ENCODE measurements at places on chromosomes 1 and 21.

- no peak for DNase-seq
Measured at GRCh38 chr1:203167026-203167912, 8.4 kb downstream of the MYBPH start.

DNA sequence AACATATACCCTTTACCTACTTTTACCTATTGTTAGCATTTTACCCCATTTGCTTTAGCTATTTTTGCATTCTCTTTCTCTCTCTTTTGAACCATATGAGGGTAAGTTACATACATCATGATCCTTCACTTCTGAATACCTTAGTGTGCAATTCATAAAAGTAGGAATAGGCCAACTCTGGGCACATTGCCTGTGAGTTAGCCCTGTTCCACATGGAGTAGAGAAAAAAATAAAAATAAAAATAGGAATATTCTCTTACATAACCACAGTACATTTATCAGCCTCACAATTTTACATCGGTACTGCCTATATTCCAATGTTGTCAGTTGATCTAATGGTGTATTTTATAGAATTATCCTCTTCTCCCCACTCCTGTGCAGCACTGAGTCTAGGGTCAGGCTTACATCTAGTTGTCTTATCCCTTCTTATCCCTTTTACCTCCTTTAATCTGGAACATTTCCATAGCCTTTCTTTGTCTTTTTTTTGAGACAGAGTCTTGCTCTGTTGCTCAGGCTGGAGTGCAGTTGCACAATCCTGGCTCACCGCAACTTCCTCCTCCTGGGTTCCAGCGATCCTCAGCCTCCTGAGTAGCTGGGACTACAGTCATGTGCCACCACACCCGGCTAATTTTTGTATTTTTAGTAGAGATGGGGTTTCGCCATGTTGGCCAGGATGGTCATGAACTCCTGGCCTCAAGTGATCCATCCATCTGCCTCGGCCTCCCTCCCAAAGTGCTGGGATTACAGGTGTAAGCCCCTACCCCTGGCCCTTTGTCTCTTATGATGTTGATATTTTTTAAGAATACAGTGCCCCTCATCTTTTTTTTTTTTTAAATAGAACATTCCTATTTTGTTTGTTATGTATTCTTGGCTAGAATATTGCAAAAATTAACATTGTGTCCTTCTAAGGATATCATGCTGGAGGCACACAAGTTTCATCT lies 11.1 kb upstream of the SLC30A1 start:
- no peak for DNase-seq

DNA sequence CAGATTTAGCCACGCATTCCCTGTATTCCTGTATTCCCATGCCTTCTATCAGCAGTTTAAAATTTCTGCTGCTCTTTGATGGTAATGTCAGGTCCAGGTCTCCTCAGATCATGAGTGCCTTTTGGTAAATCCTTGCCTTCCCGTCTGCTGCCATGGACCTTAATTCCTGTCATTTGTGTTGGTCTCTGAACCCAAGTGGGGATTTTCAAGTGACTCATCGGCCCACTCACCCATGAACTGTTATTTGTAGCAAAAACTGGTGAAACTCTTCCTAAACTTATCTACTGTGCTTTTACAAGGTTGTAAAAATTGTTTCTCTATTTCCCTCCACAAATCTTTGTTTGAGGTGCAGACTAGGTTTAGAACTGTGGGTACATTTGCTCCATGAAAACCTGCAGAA lies 47.4 kb downstream of the ACTN2 start:
- DNase-seq, result no peak

GRCh38 chr1:24157918-24158481 lies 15.1 kb upstream of the IL22RA1 start:
- peak; percentile 95 for DNase-seq

GRCh38 chr1:165841582-165842017 lies 14.2 kb downstream of the UCK2 start:
- no peak for DNase-seq

DNA sequence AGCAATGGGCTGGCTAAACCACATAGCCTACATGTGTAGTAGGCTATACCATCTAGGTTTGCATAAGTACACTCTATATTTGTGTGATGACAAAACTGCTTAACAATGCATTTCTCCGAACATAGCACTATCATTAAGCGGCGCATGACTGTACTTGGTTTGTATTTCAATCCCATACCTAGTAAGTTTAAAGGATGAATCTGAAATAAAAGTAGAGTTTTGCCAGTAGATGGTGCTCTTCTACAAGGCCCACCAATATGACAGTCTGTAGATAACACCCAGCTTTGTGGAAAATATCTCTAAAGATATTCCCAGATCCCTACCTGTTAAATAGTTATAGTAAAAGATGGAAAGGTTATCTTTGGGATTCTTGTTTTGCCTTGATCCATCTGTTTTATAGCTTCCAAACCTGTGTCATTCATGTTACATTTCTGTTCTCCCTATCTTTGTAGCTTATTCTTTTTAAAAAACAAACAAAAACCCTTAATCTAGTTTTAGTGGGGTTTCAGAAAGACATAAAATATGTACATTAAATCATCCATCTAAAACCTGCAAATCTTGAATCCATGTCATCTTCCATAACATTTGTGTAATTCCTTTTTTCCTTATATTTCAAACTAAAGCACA lies 33.9 kb upstream of the ASPM start:
- DNase-seq, result peak; percentile 58

DNA sequence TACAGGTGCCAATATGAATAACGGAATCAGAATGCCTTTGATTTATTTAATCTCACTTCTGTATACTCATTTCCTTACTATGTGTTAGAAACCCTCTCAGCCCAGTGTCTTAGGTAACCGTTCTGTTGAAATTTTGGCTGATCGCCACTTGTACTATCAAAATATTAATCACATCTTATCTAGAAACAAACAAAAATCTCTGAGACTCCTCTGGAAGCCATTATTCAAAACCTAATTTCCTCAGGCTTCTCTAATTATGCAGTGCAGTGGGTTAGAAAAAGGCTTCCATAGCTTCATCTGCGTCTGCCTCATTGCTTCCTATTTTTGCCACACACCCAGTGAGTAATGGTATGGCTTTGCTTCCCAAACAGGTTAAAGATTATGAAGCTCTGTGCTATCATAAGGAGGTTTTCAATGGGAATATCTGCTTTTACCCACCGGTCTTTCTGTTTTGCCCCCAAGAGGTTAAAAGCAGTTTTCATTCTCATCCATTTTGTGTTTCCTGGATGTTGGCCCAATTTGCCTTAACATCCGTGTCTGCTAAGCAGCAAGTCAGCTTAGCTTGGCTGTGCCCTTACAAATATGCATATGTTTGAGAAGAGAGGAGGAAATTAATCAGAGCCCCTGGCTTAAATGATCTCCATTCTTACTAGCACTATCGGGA lies 129.6 kb downstream of the RYR2 start:
- DNase-seq, result peak; percentile 78

DNA sequence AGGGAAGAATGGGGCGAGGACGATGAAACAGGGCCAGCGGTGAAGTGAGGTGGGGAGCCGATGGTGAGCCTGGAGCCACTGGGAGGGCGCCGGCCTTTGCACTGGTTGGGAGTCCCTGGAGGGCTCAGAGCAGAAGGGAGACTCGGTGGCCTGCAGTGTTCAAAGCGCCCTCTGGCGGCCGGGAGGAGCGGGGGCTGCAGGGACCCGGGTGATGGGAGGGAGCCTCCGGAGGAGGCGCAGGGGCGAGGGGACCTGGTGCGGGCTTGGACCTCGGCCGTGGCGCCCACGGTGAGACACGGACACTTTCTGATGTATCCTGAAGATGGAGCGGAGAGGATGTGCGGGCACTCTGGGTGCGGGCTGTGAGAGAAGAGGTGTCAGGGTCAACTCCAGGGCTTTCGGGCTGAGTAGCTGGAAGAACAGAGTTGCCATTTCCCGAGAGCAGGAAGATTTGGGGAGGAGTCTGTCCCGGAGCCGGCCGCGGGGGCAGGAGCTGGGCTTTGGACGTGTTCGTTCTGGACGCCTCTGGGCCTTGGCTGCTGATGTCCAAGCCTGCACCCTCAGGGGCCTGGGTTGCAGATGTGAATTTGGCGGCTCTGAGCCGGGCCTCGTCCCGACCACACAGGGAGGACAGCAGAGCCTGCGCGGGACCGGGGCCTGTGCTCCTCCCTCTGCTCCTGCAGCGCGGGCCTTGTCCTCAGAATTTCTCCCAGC lies 29.7 kb downstream of the HEYL start:
- peak; percentile 24 for DNase-seq

DNA sequence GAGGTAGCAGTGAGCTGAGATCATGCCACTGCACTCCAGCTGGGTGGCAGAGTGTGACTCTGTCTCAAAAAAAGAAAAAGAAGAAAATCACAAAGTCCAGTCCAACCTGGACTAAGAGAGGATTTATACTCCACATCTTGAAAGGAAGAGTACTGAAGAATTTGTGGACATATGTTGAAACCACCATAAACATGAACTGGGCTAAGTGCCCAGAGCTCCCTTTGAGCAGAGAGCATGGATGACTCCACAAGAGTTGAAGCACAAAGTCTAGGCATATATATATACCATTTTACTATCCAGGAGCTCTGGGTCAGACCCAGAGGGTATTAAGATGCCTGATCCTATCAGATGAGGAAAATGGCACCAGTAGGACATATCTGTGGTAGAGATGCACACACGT lies 86.6 kb downstream of the OMA1 start:
- no peak for DNase-seq

- no peak for DNase-seq
Measured at GRCh38 chr1:227447531-227447990, 115.8 kb upstream of the ZNF678 start.

DNA sequence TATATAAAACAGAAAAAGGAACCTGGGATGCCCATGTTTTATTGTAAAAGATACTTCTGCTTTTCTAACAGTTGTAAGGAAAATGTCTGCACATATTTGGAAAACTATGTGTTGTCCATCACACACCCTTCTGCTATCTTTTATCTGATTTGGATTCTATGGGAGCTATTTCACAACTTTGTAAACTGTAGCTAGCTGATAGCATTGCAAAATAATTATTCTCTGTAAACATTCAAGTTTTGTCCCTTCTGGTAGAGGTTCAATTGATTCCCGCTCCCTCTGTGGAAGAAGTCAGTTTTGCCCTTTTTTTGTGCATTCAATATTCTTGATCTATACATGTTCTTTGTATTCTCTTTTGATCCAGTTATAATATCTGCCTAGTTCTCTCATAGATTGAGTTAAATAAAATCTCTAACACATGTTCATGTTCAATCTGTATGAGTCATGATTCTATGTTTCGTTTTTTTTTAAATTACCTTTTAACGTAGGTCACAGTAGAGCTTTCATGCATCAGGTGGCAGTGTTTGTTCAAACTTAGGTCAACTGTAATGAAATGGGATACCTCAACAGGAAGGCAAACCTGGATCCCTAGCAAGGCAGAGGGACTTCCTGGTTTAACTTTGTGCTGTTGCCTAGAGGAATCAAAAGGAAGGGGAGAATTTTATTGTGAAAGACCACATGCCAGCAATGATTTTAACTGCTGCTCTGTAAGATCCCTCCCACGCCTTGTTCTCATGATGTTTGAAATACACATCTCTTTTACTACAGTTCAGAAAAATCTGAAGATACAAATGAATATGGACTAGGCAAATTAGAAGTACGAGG lies 26.0 kb upstream of the BCL9 start:
- peak; percentile 65 for DNase-seq

- no peak for DNase-seq
Measured at GRCh38 chr1:106456832-106457231, 599.6 kb upstream of the PRMT6 start.

- DNase-seq, result peak; percentile 8
Measured at GRCh38 chr1:219566951-219567947, 45.7 kb downstream of the ZC3H11B start.

DNA sequence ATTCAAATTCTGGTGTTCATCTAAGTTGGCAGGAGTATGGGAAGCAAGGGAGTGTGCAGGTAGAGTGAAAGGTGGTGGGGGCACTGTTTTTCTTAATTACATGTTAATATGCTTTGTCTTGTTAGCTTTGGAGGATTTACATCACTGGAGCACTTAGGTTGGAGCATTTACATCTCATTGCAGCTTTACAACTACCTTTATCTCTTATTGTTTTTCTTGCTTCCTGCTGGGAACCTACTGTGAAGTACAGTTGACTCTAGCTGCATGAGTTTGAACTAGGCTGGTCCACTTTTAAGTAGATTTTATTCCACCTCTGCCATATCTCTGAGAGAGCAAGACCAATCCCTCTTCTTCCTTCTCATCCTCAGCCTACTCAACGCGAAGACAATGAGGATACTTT lies 554.8 kb upstream of the B3GALT2 start:
- DNase-seq, result no peak

- DNase-seq, result no peak
Measured at GRCh38 chr1:89831462-89832120, 10.8 kb downstream of the LRRC8D start.

DNA sequence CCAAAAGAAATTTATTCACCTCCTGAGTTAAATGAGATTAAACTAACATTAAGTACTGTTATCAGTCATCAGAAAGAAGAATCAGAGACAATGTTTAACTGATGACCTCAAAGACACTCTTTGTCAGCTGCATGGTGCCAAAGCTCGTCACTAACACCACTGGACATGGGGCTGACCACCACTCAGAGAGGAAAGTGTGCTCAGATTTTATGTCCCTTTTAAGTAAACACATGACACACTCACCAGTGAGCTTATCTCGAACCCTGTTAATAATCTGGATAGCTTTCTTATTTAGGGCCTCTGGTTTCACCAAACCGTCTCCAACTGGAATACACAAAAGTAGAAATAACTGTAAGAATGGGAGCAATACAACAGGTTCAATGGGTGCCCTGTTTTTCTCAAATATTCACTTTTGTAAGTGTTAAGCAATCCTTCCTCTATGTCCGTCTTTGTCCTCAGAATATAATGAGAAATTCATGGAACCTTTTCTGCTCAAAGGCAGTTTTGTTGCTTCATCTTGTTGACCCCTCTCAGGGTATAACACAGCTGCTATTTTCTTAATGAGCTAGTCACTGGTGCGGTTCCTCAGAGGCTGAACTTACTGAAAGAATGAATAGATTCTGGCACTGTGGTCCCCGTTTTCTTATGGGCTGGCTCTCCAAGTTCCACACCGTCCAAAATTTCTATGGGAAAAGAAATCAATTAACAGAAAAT lies 9.5 kb upstream of the EXOSC10 start:
- no peak for DNase-seq

GRCh38 chr1:203091761-203092330 lies 6.0 kb upstream of the MYOG start:
- DNase-seq, result no peak

DNA sequence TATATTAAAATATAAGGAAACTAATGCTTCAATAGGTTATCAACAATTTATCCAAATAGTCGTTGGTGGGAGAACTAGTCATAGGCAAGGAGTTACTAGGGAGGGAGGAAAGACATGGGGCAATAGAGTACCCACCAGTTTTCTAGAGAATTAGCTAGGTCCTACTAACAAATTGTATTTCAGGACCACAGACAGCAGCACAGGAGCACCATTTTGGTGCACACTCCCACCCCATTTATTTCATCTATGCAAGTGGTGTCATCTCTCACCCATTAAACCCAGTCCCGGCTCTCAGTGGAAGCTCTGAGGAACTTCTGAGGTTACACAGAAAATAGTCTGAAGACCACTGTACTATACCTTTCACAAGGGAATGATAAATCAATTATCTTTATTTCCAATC lies 89.0 kb upstream of the BCAR3 start:
- no peak for DNase-seq
